ENCODE measurements at places on chromosomes 1 and 21.

DNA sequence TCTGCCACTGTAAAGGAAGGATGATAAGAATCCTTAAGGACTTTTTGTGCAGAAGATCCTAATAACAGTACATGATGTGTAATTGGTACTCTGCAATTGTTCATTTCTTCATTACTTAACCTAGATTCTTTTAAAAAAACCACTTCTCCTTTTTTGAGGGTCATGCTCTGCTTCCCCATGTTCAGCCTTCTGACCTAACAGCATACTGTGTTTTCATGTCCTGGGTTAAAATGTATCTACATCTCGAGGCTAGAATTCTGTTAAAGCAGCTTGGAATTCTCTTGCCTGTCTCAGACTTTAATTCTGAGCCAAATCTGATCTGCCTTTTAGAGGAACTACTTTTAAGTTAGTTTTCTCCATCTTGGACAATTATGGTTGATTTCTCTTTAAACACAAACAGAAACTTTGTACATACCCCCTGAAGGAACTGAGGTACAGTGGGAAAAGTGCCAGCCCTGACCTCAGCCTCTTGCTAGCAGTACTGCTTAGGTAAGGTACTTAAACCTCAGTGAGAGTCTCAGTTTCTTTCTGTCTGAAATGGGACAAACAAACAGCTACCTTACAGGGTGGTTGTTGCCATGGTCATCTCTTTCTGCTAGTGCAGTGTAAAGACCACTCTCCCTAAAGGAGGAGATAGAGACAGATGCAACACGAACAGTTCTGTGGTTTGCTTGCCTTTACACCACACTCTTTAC is 103.2 kb upstream of the DYNLT5 start:
- no peak for DNase-seq

GRCh38 chr1:230977761-230978490 is 735 bp downstream of the TTC13 start:
- no peak for DNase-seq

DNA sequence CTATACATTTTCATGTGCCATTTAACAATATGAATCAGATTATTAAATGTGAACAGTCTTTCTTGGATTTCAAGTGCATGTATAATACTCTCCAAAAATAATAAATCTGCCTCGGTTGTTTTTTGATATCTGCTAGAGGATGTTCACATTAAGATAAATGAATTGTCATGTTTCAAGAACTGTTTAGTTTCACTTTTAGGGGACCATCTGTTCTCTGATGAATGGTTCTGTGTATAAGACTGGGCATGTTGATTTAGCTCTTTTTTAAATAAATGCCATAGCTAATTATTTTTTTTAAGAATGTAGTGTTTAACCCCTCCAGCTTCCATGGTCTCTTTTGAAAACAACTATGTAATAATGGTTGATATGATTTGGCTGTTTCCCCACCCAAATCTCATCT is 1245.1 kb upstream of the ADGRL4 start:
- DNase-seq = no peak

GRCh38 chr21:44714905-44715304 is 3.5 kb upstream of the TSPEAR start:
- no peak for DNase-seq

- no peak for DNase-seq
Measured at GRCh38 chr1:234264832-234265231, 108.4 kb upstream of the COA6 start.

DNA sequence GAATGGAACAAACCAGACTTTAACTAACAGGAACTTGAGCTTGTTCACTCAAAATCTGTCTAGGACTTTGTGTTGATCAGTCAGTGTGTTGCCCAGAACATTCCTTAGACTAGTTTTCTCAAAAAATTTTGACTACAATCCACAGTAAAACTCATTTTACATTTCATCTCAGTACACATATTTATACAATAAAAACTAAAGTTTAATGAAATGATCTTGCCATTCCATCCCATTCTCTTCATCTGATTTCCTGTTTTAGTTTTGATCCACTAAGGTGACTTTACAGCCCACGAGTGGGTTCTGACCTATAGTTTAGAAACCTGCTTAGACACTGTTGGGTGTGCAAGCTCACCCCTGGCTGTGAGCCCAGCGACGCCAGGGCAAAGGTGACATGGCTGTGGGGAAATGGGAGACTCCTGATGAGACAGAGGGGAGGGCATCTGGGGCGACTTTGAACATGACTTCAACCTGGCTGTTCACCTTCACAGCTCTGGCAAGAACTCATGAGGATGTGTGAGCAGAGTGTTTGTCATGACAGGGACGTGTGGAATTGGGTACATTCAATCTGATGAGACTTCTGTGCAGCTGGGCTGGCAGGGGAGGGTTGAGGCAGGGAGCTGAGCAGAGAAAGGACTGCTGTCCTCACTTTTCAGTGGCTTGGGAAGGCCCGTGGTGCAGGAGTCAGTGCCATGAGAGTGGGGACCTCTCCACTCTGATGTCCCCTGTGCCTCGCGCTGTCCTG is 40.6 kb downstream of the LHX4 start:
- DNase-seq = no peak

GRCh38 chr1:10856863-10857598 is 60.6 kb upstream of the CASZ1 start:
- DNase-seq = no peak

GRCh38 chr1:68704800-68705443 is 208.0 kb upstream of the DEPDC1 start:
- no peak for DNase-seq

DNA sequence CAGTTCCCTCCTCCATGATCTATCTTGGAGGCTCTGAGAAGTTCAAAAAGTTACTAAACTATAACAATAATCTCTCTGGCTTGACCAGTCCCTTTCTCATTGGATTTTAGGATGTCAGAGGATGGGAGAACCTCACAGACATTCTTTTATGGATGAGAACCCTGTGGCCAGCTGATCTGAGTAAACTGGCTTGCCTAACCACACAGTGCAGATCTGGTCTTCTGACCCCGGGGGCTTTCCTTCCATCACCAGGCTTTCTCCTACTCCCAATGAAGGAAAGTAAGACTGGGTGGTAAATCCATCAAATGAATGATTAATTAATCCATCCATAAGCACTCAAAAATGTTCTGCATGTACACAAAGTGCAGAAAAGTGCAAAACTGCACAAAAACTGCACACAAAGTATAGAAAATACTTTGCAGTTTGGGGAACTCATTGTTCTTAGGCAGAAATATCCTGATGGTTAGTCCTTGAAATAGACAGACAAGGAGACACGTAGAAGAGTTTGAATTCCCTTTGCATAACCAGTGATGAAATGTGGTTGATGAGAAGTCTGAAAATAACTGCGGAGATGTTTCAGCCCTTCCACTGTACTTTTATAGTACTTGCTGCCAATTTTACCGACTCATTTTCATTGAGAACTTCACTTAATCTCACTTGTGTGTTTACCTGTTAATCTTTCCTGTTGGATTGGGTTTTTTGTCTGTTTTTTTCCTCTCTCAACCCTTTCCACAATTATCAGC is 2.5 kb upstream of the F3 start:
- no peak for DNase-seq

DNA sequence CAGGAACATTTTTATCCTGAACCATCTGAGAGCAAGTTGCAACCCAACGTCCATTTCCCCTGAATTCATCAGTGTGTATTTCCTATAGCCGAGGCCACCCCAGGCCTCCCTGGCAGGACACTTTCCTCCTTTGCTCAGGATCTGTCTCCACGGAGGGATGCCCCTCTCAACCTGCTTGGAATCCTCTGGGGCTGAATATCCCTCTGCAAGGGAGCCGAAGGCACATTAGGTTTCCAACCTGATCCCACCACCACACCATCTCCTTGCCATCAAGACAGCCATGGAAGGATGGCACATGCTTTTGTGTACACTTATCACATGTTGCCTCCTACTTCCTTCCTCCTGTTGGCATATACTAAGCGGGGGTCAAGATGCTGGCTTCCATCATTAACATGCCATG is 74.8 kb upstream of the EDN2 start:
- no peak for DNase-seq

DNA sequence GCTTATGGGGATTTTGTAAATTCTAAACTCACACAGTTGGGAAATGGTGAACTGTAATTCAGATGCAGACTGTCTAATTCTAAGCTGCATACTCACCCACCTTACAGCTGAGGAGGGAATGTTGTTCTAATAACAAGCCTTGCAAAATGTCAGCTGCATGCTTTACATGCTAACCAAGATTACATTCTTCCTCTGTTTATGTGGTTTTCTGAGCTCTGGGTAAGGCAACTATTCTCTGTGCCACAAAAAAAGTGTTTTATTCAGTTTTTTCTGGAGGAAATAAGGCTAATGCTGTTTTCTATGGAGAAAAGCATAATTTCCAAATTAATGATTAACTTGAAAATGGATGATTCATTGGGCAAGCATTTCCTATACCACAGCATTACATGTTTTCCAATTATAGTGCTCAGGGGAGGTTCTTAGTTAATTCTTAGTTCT is 64.9 kb downstream of the RGS13 start:
- no peak for DNase-seq

DNA sequence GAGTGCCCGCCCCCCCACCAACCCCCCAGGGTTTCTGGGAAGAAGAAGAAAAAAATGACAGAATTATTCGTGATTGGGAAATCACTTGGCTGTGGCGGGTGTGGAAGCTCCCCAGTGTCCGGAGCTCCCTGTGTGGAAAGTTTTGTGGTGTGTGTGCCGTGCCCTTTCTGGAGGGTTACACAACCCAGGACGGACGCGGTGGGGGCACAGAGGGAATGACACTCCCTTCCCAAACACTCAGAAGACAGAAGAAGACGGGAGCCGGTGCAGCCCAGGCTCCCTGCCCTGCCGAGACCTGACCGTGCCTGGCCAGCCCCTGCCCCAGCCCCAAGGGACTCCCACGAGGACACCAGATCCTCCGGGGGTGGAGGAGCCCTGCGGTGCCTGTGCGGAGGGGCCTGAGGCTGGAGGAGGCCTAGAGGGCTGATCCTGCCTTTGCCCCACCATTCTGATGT is 33.0 kb upstream of the ADARB1 start:
- DNase-seq = no peak

- DNase-seq = no peak
Measured at GRCh38 chr1:185309566-185309965, 7.5 kb downstream of the IVNS1ABP start.

DNA sequence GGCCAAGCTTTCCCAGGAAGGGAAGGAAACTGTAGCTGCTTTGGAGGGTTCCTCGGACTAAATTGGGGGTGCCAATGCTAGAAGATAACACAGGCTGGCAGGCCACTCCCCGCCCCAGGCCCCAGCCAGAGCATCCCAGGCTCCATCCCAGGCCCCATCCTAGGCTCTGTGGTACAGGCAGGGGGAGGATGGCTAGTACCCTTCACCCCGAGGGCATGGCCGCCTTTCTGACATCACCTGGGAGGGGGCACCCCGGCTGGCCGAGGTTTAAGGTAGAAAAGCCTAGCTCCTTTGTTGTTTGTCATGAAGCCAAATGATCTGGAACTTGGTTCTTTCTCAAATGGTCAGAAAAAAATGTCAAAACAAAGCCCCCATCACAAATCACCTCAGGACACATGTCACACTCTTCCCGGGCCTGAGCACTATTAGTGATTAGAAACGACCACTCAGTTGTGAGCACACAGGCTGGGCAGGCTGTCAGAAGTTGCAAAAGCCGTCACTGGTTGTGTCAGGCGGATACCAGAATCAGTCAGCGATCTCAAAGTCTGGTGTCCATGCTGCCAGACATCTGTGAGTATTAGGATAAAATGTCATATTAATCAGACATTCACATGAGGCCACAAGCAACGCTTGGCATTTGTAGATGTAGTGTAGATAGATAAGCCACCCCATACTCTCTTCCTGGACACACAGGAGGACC is 31.0 kb upstream of the ETS2 start:
- DNase-seq = no peak

DNA sequence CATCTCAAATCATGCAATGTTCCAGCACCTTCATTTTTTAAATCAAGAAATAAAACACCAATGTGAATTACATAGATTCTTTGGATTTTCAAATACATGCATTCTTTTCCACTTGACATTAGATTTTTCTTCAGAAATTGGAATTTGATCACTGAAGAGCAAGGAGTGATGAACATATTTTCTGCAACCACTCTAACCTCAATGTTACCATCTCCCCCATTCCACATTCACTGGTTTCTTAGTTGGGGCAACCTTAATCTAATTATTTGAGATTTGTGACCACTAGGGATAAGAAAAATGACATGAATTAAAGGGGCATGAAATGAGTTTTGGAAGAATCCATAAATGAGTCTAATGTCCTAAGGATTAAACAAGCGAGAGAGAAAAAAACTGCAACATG is 168.7 kb upstream of the NR5A2 start:
- no peak for DNase-seq

- no peak for DNase-seq
Measured at GRCh38 chr1:117760485-117760884, 154.6 kb downstream of the TENT5C start.

GRCh38 chr1:39656391-39656790 is 15.5 kb downstream of the NT5C1A start:
- no peak for DNase-seq

- no peak for DNase-seq
Measured at GRCh38 chr1:230766318-230766717, 19.1 kb downstream of the CAPN9 start.

- DNase-seq = no peak
Measured at GRCh38 chr1:75643460-75643859, 32.5 kb upstream of the SLC44A5 start.
